Nucleus accumbens (tissue), 56 donors: ENCODE measurements at places on chromosomes 12 and 14.

DNA sequence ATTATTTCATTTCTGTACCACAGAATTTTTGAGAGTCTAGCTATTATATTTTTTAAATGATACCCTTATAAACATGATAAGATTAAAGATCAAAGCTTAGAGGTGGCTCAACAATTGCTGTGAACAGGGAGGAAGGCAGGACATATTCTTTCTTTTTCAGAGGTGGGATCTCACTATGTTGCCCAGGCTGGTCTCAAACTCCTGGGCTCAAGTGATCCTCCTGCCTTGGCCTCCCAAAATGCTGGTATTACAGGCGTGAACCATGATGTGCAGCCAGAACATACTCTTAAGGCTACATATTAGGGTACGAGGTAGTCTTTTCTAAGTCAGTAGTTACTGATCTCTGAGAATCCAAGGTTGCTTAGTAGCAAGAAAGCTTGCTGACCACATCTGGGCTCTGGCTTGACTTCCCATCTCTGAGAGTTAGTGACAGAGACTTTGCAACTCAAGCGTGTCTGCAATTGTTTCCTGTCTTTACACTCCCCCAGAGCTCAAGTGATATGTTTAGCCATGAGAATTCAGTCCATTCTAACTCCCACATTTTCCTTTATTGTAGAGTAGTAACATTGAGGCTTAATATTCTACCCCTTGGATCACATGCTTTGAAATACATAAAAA is 8.6 kb downstream of the RAB5B start:
- no peak for DNase-seq

GRCh38 chr12:24212496-24212895 is 263.0 kb upstream of the SOX5 start:
- DNase-seq = no peak

GRCh38 chr12:72011374-72011773 is 72.7 kb downstream of the TPH2 start:
- DNase-seq = no peak

- DNase-seq = peak; percentile 60
Observed at GRCh38 chr14:56339855-56340701, 221.9 kb downstream of the PELI2 start.

DNA sequence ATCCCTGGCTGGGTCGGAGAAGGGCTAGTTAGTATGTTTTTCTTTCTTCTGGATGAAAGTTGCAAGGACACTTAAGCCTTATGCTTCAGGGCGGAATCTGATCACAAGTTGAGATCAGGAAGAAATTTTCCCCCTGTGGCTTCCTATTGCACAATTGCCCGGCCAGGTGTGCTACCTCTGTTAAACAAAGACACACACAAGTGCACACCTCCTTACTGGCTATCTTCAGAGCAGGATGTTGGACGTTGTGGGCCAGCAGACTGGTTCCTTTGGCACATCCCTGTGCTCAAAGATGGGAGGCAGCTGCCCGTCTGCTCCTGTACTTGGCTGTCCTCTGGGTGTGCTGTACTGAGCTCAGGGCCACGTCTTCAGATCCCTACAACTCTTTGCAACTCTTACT is 19.1 kb downstream of the ETV6 start:
- no peak for DNase-seq

- DNase-seq = no peak
Observed at GRCh38 chr14:102095871-102096568, 9.2 kb upstream of the HSP90AA1 start.

GRCh38 chr12:20097626-20098025 is 270.7 kb upstream of the PDE3A start:
- no peak for DNase-seq
